Activated B cell treated with CpG ODN at 0.5 μM for 24 hours (primary cell): ENCODE measurements at places on chromosomes 12 and 14. TPM values are rescaled to one million over a fixed set of nuclear protein-coding genes. Genes with fewer than 3 reads are reported as not detected.
A peak's percentile ranks its signal among the peaks of the same experiment; 100 is the strongest.

DNA sequence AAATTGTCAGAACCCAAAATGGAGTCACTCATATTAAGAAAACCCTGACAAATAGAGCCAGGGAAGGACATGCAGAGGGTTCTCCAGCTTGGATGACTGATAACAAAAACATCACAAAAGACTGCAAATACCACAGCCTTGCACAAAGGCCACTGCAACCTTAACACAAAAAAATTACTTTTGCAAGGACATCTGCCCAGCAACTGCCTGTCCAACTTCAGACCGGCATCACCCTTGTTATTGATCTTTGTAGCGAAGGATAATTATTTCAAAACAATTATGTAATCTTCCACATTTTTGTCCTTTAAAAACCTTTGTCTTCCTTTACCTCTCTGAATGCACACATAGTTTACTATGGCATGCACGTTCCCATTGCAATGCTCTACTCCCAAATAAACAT lies 100.6 kb upstream of the TBX3 start:
- no peak for DNase-seq

- no peak for DNase-seq
These were observed 264.4 kb downstream of the DUSP6 start for GRCh38 chr12:89087876-89088275.

DNA sequence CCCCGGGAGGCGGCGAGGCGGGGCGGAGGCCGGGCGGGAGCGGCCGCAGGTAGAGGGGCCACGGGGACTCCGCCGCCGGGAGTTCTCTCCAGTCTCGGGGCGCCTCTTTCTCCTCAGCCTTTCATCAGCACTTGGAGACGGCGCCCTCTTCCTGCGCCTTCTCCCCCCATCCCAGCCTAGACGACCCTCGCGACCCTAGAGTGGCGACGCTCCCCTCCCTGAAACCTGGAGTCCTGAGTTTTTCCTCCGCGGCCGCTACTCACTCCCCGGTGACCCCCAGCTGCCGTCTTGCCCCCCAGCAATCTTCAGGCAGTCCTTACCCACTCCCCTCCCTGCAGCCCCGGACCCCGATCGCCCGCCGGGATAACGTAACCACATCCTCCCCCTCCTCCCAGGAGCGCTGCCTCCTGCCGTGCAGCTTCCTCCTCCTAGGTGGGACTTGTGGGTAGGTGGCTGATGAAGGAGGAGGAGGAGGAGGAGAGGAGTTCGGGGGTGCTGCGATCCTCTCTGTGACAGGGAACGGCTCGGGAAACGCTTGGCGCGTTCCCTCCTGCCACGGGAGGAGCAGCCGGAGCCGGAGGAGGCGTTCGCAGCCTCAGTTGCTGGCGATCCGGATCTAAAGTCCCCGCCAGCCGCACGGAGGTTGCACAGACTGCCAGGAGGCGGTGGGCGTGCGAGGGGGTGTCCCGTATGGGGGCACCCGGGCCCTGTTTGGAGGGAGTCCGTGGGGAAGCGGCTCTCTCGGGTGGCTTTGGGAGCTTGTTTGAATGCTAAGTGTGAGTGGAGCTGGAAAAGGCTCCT lies 891 bp downstream of the PLEKHA5 start:
- no peak for DNase-seq

- no peak for DNase-seq
These were observed 1.2 kb upstream of the GAPDH start for GRCh38 chr12:6532927-6533652.

DNA sequence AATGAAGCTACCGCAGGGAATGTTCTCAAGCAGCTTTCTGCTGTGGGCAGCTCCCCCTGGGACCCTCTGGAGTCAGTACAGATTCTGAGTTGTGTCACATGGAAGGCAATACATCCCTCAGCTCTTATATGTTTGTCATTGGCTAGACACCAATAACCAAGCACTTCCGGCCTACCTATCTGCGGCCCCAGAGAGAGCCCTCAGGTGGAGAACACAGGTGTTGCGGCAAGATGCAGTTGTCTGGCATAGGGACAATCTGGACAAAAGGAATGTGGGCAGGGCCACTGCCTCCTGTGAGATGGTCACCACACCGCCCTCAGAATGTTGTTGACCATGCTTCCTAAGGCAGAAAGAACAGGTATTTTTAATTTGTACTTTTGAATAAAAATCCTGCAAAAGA lies 118.7 kb downstream of the BRMS1L start:
- DNase-seq, result no peak

GRCh38 chr12:3697311-3697870 lies 55.5 kb downstream of the CRACR2A start:
- DNase-seq, result no peak

GRCh38 chr14:99554757-99555531 lies 49.1 kb downstream of the CCDC85C start:
- DNase-seq, result no peak

DNA sequence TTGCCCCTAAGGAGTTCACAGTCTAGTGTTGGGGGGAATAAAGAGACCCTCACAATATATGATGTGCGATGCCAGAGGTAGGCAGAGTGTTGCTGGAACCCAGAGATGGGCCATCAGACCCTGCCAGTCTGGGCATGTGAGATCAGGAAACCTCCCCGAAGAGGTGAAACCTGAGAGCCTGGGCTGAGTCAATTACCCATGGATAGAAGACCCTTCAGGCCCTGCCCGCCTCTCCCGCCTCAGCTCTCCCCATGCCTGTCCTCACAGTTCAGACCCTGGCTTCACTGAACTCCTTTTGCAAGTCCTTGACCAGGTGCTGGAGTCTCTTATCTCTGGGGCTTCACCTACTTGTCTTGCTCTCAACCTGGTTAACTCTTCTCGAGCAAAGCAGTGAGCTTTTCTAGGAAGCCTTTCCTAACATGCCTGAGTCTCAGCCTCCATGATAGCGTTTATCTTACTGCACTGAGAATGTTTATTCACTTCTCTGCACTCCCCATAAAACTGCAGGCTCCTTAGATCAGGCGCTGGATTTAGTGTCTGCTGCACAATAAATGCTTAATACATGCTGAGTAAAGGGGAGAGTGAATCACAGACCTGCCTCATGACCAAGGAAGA lies 19.6 kb downstream of the ALDH1L2 start:
- no peak for DNase-seq

DNA sequence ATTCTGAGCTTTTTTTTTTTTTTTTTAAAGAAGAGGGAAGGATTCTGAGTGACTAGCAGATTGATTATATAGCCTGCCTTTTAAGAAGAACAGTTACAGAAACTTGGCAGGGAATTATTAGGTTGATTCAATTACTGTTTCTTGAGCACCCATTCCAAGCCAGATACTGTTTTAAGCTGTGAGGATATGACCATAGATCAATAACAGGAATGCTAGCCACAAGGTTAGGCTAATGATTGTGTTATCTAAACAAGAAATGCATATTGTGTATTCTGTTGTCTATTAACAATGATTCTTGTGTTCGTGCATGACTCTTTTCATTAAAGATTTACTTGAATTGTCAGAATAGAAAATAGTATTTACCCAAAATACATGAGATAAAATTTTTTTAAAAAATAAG lies 67.1 kb downstream of the PRORP start:
- DNase-seq, result no peak

DNA sequence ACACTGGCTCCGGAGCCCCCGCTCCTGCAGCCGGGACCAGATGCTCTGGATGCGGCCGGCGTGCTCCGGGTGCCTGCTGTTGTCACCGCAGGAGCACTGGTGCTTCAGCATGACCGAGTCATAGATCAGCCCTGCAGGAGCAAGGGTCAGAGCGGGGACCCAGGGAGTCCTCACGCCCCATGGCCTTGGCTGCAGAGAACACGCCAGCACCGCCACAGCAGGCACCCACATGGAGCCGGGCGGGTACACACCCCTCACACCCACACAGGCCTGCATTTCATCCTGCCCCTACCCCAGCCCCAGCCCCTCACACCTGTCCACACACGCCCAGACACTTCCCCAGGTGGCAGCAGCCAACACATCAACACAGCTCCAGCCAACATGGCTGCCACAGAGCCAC lies 18.8 kb downstream of the SLC48A1 start:
- no peak for DNase-seq

DNA sequence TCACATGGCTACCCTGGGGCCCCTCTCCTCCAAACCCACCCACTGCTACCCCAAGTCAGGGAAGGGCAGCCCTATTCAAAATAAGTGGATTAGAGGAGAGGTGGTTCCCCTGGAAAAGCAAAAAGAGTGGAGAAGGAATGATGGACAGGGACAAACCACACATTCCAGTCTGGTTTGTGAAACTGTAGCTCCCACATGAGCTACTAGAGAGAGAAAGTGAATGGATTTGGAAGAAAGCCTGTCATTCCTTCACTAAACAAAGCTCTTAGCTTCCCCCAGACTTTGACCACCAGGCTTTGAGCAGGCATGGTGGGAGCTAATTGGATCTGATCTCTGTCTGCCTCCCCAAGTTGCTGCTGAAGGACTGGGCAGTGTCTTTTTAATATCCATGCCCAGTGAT lies 28.0 kb downstream of the CCDC63 start:
- DNase-seq, result no peak

DNA sequence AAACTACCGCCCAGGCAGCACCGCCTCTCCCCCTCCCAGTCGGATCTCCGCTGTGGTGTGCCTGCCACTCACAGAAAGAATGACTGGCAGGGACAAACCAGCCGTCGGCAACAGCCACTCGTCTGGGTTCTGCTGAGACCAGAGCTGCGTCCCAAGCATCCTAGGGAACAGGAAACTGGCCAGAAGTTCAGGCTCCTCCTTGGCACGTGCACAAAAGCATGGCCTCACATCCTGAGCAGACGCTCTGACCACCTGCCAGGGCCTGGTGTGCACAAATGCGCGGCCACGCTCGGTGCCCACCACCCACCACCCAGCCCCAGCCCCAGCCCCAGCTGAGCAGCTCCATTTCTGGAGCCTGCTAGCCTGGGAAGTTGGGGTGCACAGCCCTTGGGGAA lies 214.8 kb downstream of the DPF3 start:
- no peak for DNase-seq

DNA sequence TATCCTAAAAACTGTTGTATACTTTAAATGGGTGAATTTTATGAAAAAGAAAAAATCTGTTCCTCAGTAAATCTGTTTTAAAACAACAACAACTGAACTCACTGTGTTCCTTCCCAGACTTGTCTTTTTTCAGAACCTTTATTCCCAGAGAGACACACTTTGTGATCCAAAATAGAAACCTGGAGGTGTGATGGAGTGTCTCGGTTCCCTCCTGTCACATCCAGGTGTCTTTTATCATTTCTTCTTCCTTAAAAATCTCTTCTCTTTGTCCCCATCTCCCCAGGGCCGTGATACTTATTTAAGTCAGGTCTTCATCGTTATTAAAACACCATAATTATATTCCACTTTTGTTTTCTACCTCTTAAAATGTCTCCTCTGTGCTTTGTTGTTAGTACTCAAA lies 76.2 kb upstream of the EVL start:
- no peak for DNase-seq

GRCh38 chr12:117587631-117588287 lies 226.3 kb upstream of the NOS1 start:
- DNase-seq, result peak; percentile 15

DNA sequence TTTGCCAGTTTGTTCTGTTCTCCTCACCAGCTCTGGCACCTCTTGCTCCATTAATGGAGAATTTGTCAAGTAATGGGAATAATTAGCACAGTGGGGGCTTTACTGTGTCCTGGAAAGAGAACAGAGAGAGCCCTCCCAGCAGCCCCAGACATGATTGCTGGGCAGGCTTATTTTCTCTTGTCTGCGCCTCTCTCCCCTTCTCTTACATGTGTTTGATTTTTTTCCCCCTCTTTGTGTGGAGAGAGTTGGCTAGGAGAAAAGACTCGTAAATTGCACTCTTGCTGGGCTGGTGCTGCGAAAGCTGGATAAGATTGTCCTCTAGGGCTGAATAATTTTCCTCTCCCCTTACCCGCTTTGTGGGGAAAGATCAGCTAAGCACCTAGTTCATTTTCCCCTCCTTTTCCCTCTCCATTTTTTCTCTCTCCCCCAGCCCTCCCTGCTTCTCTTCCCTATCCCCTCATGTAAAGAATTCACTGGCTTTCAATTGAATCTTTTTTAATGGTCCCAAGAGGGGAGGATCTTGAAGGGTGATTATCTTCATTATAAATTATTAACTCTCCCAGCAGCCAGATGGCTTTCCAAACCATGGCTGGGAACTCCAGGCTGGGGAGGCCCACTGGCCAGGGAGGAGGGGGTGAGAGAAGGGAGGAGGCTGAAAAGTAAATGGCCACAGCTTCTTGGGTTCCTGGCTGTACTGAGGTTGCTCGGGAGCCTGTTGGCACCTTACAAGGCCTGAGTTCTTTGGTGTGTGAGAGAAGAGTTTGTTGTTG lies 62.2 kb downstream of the NRXN3 start:
- DNase-seq, result no peak

DNA sequence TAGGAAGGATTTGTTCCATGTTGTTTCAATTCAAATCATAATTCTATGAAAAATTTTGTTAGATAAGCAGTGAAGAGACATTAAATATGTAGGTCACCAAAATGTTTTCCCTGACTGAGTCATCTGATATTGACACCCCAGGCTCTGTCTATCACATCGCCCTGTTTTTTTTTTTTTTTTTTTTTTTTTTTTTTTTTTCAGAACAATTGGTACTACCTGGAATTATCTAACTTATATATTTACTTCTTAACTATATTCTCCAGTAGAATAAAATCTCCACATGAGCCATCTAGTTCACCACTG lies 97.8 kb upstream of the KRAS start:
- no peak for DNase-seq

GRCh38 chr12:122265476-122265875 lies 818 bp downstream of the VPS33A start:
- no peak for DNase-seq

DNA sequence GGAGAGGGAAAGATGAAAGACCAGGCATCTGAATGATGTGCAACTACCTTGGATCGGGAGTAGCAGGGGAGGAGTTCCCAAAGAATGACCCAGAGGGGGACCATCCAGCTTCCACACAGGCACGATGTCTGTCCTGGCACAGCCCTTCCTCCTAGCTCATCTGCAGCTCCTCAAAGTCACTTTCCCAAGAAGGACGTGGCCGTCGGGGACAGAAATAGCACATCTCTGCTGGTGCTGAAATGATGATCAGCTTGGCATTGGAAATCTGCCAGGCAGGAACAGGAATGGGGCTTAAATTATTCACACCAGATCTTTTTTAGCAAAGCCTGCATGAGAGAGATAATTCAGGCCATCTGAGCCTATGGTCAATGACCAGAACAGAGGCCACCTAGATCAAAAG lies 41.7 kb downstream of the TSPAN11 start:
- DNase-seq, result no peak

- DNase-seq, result no peak
These were observed 147.8 kb upstream of the KRR1 start for GRCh38 chr12:75658901-75659823.

- no peak for DNase-seq
These were observed 167.9 kb downstream of the FSCB start for GRCh38 chr14:44339231-44339630.

TMEM132C gene
- total RNA-seq, result not detected in 2 replicates

TC2N gene
- total RNA-seq, result 9.4 and 12.1 TPM in 2 replicates

GLTP gene
- total RNA-seq, result 26.5 and 30.0 TPM in 2 replicates

C14orf39 gene
- not detected in 2 replicates for total RNA-seq

KRT80 gene
- total RNA-seq, result not detected in 2 replicates

SLC4A8 gene
- 5.2 and 5.8 TPM in 2 replicates for total RNA-seq

HCAR2 gene
- total RNA-seq, result not detected in 2 replicates

FAM181A gene
- total RNA-seq, result not detected in 2 replicates

PRPF40B gene
- 16.4 and 23.4 TPM in 2 replicates for total RNA-seq

ZFP36L1 gene
- total RNA-seq, result 814 and 884 TPM in 2 replicates

ANG gene
- 1.1 TPM in 1 of 2 replicates, not detected in the other for total RNA-seq

CMA1 gene
- total RNA-seq, result not detected in 2 replicates

TEX52 gene
- total RNA-seq, result not detected in 2 replicates

RTL1 gene
- total RNA-seq, result not detected in 2 replicates

MORN3 gene
- 0.20 and 0.42 TPM in 2 replicates for total RNA-seq
